ENCODE measurements at places on chromosomes 2 and 18. TPM values are rescaled to one million over a fixed set of nuclear protein-coding genes. Genes with fewer than 3 reads are reported as not detected.
A peak's percentile ranks its signal among the peaks of the same experiment; 100 is the strongest.

Gene HOXD3
- total RNA-seq, result 0.26 TPM

Gene UCN
- total RNA-seq, result 2.9 TPM

Gene FAM237A
- total RNA-seq, result not detected

Gene TUBA4B
- total RNA-seq, result not detected

Gene IL36B
- not detected for total RNA-seq

Gene GALNT5
- not detected for total RNA-seq

Gene SRD5A2
- total RNA-seq, result not detected

Gene DPYSL5
- not detected for total RNA-seq

Gene LAMA1
- total RNA-seq, result 3.4 TPM

DNA sequence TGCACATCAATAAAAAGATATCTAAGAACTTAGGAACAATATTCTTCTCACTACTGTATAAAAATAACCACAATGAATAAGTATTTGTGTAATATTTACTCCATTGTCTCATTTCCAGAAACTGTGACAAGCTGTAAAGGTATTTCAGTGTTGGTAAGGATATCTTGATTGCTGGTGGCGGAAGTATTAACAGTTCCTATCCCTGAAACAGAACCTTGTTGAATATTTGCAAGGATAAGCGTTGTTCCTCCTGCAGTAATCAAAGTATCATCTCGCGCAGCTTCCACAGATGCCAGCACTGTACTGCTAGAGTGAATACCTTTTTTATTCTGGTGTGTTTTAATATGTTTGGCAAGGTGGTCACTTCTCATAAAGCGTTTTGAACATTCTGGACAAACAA, 55.3 kb downstream of the SP3 start:
- no peak overlapping the region for H3K4me3 ChIP-seq
- peaks cover 12% of the 10 kb centered on the region for H3K36me3 ChIP-seq
- H3K27me3 ChIP-seq, result no peaks in the 10 kb centered on the region

- H3K4me1 ChIP-seq, result peaks cover 11% of the 10 kb centered on the region
- no peak overlapping the region for H3K27ac ChIP-seq
- no peak overlapping the region for H3K4me3 ChIP-seq
- H3K36me3 ChIP-seq, result no peaks in the 10 kb centered on the region
- H3K27me3 ChIP-seq, result no peaks in the 10 kb centered on the region
Measured at GRCh38 chr18:55997151-55997561, 409.2 kb upstream of the TCF4 start.

DNA sequence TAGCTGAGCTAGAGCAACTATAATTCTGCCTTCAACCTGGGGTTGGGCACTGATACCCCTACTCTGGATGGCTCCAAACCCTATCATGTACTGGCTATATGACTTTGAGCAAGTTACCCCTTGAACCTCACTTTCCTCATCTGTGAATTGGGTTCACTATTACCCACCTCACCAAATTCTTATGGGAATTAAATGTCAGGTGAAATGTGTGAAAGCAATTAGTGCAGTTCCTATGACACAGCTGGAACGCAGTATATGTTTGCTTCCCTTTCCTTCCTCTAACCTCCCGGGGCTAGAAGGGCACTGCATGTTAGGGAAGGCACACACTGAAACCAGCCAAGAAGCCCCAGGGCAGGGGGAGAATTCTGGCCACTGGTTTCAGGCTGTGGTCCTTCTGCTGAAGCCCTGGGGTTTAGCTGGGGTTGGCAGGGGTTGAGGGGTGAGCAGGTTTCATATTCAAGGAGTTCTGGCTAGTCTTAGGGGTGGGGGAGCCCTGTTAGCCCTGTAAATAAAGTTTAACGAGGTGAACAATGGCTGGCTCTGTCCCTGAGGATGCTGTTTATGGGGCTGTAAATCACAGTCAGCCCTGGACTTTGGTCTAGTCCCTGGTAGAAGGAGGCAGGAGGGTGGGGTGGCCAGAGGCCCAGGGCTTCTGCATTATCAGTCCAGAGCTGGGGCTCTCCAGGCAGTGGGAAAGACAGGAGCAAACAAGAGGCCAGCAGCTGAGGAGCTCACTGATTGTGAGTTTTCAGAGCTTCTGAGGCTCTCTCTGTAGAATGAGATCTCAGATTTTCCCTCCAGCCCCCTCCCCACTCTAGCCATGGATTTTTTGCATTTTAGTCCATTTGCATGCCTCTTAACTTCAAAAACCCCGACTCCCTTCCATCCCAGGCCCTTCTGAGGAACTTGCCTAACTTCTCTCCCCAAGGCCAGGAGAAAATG, 8.0 kb downstream of the PKDCC start:
- peaks cover 5% of the 10 kb centered on the region for H3K36me3 ChIP-seq
- H3K27ac ChIP-seq, result peak overlapping the region; percentile 72
- H3K4me1 ChIP-seq, result peaks cover 61% of the 10 kb centered on the region
- no peak overlapping the region for H3K4me3 ChIP-seq

GRCh38 chr2:72562451-72563153, 263.2 kb downstream of the EXOC6B start:
- peak overlapping the region; percentile 55 for H3K27ac ChIP-seq
- no peaks in the 10 kb centered on the region for H3K36me3 ChIP-seq
- peaks cover 16% of the 10 kb centered on the region for H3K4me1 ChIP-seq
- no peaks in the 10 kb centered on the region for H3K27me3 ChIP-seq
- H3K4me3 ChIP-seq, result no peak overlapping the region

GRCh38 chr18:80046431-80046830, 12.2 kb downstream of the RBFA start:
- no peaks in the 10 kb centered on the region for H3K27me3 ChIP-seq
- H3K4me1 ChIP-seq, result no peaks in the 10 kb centered on the region
- H3K36me3 ChIP-seq, result peaks cover 4% of the 10 kb centered on the region

- H3K4me3 ChIP-seq, result no peak overlapping the region
- no peaks in the 10 kb centered on the region for H3K36me3 ChIP-seq
- no peak for DNase-seq
- H3K27me3 ChIP-seq, result no peaks in the 10 kb centered on the region
- no peak overlapping the region for H3K27ac ChIP-seq
Measured at GRCh38 chr2:56416500-56417176, 232.8 kb downstream of the CCDC85A start.

- H3K36me3 ChIP-seq, result no peaks in the 10 kb centered on the region
- H3K4me3 ChIP-seq, result no peak overlapping the region
- H3K27me3 ChIP-seq, result no peaks in the 10 kb centered on the region
- peaks cover 15% of the 10 kb centered on the region for H3K4me1 ChIP-seq
- H3K27ac ChIP-seq, result no peak overlapping the region
Measured at GRCh38 chr2:42128721-42129486, 40.2 kb upstream of the EML4 start.

DNA sequence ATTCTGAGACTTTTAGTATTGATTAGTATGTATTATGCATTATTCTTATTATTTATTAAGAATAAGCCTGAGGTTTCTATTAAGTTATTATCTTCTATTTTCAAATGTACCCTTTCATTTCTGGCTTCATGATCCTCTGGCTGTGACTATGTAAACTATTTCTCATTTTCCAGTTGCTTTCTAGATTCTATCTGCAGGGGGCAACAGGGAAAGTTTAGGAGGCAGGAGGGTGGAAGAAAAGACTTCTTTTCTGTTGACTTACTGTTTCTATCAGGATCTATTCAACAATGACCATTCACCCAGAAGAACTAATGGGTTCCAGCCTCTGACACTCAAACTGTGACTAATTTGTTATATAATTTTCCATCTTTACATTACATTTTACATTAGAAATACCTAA, 653.4 kb upstream of the FSHR start:
- no peak for DNase-seq
- no peaks in the 10 kb centered on the region for H3K36me3 ChIP-seq
- no peak overlapping the region for H3K27ac ChIP-seq
- no peak overlapping the region for H3K4me3 ChIP-seq
- H3K27me3 ChIP-seq, result no peaks in the 10 kb centered on the region
- no peaks in the 10 kb centered on the region for H3K4me1 ChIP-seq

DNA sequence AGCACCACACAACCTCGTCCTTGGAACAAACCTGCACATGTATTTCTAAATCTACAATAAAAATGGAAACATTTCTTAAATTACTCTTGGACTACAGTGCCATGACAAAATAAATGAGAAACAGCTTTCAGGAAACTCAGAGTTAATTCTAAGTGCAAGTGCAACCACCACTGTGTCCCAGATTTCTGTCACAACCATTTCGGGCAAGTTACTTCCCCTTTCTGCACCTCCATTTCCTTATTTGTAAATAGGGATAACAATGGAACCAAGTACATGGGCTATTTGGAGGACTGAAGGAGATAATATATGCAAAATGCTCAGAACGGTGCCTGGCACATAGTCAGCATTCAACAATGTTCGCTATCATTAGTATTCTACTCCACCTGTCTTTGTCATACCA, 93.2 kb downstream of the CACNB4 start:
- no peaks in the 10 kb centered on the region for H3K27me3 ChIP-seq
- H3K36me3 ChIP-seq, result no peaks in the 10 kb centered on the region
- no peak overlapping the region for H3K4me3 ChIP-seq
- no peaks in the 10 kb centered on the region for H3K4me1 ChIP-seq
- no peak for DNase-seq

- peaks cover 7% of the 10 kb centered on the region for H3K4me1 ChIP-seq
- no peak for DNase-seq
- no peaks in the 10 kb centered on the region for H3K27me3 ChIP-seq
- H3K36me3 ChIP-seq, result no peaks in the 10 kb centered on the region
- no peak overlapping the region for H3K4me3 ChIP-seq
- H3K27ac ChIP-seq, result no peak overlapping the region
Measured at GRCh38 chr18:27582760-27583412, 397.8 kb upstream of the CHST9 start.

GRCh38 chr2:199469514-199470360, 12.0 kb upstream of the SATB2 start:
- H3K4me3 ChIP-seq, result no peak overlapping the region
- peaks cover 35% of the 10 kb centered on the region for H3K4me1 ChIP-seq
- peaks cover 48% of the 10 kb centered on the region for H3K27me3 ChIP-seq
- no peaks in the 10 kb centered on the region for H3K36me3 ChIP-seq

- DNase-seq, result peak; percentile 59
- H3K27ac ChIP-seq, result no peak overlapping the region
- H3K4me3 ChIP-seq, result no peak overlapping the region
- H3K27me3 ChIP-seq, result no peaks in the 10 kb centered on the region
Measured at GRCh38 chr2:127516041-127516762, 10.1 kb downstream of the IWS1 start.

DNA sequence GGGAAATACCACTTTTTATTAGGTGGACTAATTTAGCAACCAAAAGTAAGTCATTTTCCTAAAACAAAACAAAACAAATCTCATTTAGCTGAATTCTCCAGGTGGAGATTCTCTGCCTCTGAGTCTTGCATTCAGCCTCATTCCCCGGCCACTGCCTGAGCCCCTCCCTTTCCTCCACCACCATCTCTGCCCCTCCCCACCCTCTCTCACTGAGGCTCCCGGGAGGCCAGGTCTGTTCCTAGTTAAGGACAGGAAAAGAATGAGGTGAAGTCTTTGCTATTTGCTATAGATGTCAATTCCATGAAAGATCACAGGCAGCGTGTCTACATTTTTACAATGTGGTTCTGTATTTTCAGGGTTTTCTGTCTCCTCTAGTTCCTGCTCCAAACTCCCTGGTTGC, 83.0 kb upstream of the SOX11 start:
- no peak for DNase-seq
- no peak overlapping the region for H3K27ac ChIP-seq
- H3K4me3 ChIP-seq, result no peak overlapping the region
- H3K27me3 ChIP-seq, result no peaks in the 10 kb centered on the region
- no peaks in the 10 kb centered on the region for H3K36me3 ChIP-seq

GRCh38 chr2:20236496-20236895, 11.6 kb upstream of the SDC1 start:
- H3K36me3 ChIP-seq, result no peaks in the 10 kb centered on the region
- no peak overlapping the region for H3K4me3 ChIP-seq
- no peaks in the 10 kb centered on the region for H3K4me1 ChIP-seq
- no peaks in the 10 kb centered on the region for H3K27me3 ChIP-seq
- H3K27ac ChIP-seq, result no peak overlapping the region
- no peak for DNase-seq

DNA sequence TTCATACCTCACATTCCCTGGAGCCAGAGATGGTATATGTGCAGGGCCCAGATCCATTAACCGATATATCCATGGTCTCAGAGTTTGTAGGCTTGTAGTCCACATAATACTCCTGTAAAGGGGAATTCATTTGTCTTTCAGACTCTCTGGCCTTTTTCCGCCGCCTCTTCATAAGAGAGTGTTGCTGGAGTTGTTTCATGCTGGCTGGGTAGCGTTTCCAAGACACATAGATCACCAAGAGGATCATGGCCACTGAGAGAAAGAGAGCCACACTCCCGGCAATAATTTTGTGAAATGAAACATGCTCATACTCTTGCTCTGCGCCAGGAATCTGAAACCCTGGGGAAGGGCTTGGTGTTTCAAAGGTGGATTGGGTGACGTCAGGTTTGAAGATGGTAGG, 3.9 kb downstream of the LRRTM4 start:
- no peaks in the 10 kb centered on the region for H3K27me3 ChIP-seq
- no peaks in the 10 kb centered on the region for H3K4me1 ChIP-seq
- no peak for DNase-seq
- H3K27ac ChIP-seq, result no peak overlapping the region

DNA sequence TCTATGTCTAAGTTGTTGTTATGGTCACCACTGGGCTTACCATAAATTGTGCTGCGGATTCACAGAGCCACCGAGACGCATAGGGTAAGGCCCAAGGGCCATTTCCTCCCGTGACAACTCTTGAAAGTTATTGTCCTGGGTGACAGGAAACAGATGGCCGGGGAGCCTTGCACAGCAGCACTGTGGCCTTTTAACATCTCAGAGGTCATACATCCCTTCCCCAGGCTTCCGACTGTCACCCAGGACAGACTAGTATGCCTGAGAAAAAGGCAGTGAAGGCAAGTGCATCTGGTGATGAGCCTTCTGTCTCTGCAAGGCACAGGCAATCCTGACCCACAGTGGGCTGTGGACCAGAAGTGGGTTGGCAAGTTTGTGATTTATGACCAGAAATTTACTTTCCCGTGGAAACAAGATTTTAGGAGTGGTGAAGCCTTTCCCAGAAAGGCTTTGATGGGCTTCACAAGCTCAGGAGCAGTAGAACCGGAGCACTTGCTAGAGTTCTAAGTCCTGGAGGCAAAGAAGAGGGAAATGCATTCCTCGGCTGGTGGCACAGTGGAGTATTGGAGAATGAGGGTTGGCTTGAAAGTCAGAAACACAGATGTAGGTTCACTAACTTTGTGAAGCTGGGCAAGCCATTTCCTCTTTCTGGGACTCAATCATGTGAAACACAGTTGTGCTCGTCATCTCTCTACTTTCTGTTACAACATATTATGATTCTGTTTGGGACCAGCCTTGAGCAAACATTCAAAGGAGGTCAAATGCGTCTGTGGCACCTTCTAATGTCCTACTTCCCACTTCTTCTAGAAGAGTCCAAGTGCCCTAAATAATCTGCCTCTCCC, 2.0 kb upstream of the CAPN14 start:
- H3K27ac ChIP-seq, result no peak overlapping the region
- H3K4me1 ChIP-seq, result no peaks in the 10 kb centered on the region
- DNase-seq, result no peak
- no peaks in the 10 kb centered on the region for H3K36me3 ChIP-seq

Data from body of pancreas (tissue), 4 donors.